ENCODE measurements at places on chromosomes 11 and 22. TPM values are rescaled to one million over a fixed set of nuclear protein-coding genes. Genes with fewer than 3 reads are reported as not detected.

The ZC3H12C gene
- 0.08 TPM for total RNA-seq

The BLID gene
- not detected for total RNA-seq

The C1QTNF4 gene
- 0.39 TPM for total RNA-seq

The SLC1A2 gene
- total RNA-seq: not detected

The KRTAP5-7 gene
- total RNA-seq: 0.17 TPM

The PITPNM1 gene
- total RNA-seq: 97.2 TPM

The CECR2 gene
- total RNA-seq: 0.02 TPM

The PRG2 gene
- total RNA-seq: 0.31 TPM

The TPBGL gene
- total RNA-seq: 0.25 TPM

The PGA4 gene
- not detected for total RNA-seq

The MSANTD4 gene
- total RNA-seq: 20.0 TPM

The IGHMBP2 gene
- 24.3 TPM for total RNA-seq

The TSSK2 gene
- not detected for total RNA-seq

The KCNK4 gene
- not detected for total RNA-seq
